IMR-90 (cell line): ENCODE measurements at places on chromosomes 7 and 10.

DNA sequence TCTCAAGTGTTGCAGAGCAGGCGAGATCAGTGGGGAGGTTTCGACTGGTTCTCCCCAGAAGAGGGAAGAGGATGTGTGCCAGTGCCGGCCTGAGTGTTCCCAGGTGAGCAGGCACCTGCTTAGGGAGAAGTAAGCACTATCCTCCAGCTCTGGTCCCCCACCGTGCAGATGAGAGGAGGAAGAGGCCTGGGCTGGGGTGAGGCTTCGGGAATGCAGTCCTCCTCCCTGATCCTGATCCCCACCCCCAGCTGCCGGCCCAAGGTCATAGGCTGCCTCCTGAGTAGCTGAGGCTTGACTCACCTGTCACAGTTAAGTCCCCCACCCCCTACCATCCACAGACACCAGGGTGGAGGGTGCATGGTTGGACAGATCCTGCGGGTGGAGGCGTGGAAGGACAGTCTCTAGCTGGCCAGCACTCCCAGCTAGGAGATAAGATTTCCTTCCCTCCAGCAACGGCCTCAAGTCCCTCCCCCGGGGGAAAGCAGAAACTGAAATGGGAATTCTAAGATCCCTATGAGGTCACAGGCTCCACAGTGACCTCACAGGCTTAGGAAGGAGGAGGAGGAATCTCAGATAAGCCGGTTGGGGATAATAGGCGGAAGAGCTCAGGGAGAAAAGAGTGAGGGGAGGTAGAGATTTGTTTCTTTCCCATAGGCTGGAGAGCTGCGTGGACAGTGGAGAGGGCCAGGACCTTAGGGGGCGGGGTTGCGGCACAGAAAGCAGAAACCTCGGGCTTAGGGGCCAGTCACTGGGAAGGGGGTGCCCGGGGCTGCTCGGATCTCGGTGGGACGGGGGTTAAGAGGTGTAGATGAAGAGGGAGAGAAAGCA is 1.0 kb downstream of the LRCH4 start:
- DNase-seq = peak; percentile 89

GRCh38 chr10:132457328-132458070 is 60.5 kb downstream of the PWWP2B start:
- DNase-seq = no peak

- peak; percentile 64 for DNase-seq
Observed at GRCh38 chr7:84216472-84216871, 21.9 kb upstream of the SEMA3A start.

DNA sequence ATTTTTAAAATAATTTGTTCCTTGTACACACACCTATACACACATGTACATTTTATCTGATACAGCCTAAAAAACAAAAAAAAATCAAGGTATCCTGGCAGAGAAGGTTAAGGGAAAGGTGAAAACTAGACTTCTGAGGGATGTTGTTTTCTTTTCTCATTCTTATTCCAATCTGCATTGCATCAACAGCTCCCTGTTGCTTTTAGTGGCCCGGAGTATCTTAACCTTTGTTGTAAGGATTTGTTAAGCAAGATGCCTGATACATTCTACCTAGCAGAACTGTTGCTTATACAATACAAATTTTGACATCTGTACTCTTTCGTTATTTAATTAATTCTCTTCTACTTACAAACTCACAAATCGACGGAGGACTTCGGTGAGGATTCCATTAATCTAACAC is 167.4 kb downstream of the GNAI1 start:
- no peak for DNase-seq

DNA sequence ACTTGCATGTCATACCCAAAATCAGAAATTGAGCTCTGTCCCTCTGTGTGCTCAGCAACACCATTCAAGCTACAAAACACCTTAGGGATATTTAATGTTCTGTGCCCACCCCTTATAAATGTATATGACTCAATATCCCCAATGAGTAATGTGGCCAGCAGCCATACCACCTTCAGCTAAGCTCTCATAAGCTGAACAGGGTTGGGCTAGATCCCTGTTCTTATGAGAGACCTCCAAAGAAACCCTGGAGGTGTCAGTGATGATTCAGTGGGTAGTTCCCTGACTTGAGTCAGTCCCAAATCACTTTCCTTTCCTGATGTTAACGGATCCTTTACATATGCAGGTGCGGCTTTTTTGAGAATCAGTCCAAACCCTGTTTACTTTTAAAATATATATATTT is 253.8 kb downstream of the CREB5 start:
- DNase-seq = peak; percentile 69

DNA sequence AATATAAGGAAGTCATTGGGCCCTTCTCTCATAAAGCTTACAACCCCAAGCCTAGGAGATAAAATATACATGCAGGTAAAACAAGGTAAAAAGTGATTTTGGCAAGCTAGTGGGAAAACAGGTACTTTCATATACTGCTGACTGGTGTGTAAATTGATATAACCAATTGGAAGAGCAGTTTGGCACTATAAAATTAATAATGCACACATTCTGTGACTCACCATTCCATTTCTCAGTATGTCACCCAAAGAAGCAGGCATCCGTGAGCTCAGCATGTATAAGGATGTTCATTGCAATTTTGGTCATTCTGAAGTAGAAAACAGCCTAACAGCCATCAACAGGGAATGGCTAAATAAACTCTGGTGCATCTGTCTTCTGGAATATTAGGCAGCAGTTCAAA is 2.9 kb downstream of the MACROH2A2 start:
- peak; percentile 54 for DNase-seq

GRCh38 chr10:62818426-62819011 is 2.4 kb upstream of the EGR2 start:
- no peak for DNase-seq

GRCh38 chr7:43496596-43496995 is 86.3 kb upstream of the STK17A start:
- DNase-seq = no peak

DNA sequence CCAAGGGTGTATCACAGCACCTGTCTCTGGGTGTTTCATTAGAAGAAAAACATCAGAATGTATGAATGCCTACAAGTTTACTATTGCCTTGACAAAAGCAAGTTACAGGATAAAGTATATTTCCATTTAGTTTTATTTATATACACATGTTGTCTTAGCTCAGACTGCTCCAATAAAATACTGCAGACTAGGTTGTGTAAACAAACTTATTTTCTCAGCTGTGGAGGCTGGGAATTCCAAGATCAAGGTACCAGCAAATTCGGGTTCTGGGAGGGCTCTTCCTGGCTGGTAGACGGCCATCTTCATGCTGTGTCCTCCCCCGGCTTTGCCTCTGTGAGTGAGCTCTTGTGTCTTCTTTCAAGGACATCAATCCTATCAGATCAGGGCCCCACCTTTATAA is 77.1 kb upstream of the UNC5B start:
- DNase-seq = no peak

GRCh38 chr7:150986099-150986512 is 4.7 kb upstream of the NOS3 start:
- peak; percentile 48 for DNase-seq

DNA sequence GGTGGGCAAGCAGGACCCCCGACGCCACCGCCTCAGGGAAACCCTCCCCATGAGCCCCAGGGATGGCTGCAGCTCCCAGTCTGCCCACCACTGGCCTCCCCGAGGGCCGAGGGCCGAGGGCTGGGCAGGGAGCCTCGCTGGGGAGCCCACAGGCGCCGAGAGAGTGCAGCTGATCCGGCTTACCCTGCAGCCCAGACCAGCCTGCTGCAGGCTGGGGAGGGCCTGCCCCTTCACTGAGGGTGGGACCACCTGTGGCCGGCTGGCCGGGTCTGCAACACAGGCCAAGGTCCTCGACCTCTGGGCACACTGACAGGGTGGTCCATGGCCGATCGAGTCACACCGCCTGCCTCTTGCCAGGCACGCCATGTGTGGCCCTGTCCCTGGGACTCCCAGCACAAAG is 27.3 kb upstream of the ADGRA1 start:
- DNase-seq = no peak

GRCh38 chr10:34815185-34816084 is at the start of gene PARD3:
Gene PARD3 (minus strand): TSS chr10:34815296. CDS start chr10:34814995, 301 bp downstream.
- peak; percentile 51 for DNase-seq

GRCh38 chr7:55155351-55156117 is 136.7 kb downstream of the EGFR start:
- no peak for DNase-seq

DNA sequence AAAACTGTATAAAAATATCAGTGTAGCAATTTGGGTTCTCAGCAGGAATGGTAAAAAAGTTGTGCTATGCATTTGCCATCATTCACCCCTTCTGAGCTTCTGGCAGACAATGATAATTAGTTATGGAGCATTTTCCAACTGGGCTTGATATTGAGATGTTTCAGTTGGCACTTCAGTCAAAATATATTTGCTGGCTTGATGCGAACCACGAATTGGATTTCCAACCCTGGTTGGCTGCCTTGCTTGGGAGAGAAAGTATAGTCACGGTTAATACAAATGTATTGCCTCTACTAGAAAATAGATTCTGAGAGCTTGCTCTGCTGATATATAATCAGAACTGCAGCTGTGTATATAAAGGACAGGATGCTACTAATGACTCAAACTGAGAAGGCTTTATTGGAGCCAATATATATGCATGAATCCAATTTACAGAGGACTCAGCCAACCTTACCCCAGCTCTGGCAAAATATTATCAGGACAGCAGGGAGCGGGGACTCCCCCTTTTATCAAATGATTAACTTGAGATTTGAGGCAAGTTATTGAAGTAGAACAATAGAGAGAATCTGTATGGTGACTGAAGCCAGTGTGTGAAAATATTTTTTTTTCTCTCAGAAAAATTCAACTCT is 219.8 kb upstream of the SMIM30 start:
- no peak for DNase-seq

DNA sequence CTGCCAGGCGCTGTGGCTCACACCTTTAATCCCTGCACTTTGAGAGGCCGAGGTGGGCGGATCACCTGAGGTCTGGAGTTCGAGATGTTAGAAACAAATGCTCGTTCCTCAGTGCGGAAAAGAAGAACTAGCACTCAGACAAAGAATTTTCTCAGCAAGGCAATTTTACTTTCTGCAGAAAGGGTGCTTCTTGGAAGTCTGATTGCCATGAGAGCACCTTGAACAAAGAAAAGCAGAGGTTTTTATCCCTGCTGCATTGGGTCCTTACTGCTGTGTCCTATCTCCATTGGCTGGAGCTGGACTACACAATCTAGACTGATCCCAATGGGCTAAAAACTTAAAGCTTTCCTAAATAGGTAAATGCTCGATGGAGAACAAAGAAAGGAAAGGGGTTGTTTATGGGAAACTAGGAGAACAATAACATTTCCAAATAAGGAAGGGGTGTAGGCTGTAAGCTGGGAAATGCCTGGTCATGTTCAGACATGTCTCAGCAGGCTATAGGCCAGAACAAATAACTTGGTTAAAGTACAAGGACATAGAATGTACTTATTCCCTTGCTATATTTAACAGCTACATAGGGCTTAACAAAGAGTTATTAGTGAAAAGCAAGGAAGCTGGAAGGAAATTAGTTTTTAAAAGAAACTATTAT is 26.1 kb upstream of the ACTR3B start:
- no peak for DNase-seq

- peak; percentile 44 for DNase-seq
Observed at GRCh38 chr10:92756201-92757065, 66.7 kb downstream of the HHEX start.

- DNase-seq = no peak
Observed at GRCh38 chr7:128919881-128920799, 9.6 kb upstream of the KCP start.

GRCh38 chr7:6260291-6261187 is 11.9 kb downstream of the CYTH3 start:
- no peak for DNase-seq

DNA sequence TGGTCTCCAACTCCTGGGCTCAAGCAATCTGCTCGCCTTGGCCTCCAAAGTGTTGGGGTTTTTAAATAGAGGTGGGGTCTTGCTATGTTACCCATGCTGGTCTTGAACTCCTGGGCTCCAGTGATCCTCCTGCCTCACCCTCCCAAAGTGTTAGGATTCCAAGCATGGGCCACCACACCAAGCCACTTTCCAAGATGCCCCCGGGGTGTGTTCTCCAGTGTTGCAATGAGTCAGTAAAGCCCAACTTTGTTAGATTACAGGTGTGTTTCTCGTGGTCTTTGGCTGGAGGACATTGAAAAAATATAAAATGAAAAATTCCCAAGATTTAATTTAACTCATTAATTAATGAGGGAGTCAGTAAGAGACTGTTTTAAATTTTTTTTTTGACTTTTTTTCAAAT is 29.2 kb downstream of the TACR2 start:
- DNase-seq = no peak

GRCh38 chr10:8456386-8456785 is 401.9 kb downstream of the GATA3 start:
- DNase-seq = no peak

GRCh38 chr10:116961406-116962251 is 43.4 kb downstream of the SHTN1 start:
- no peak for DNase-seq

DNA sequence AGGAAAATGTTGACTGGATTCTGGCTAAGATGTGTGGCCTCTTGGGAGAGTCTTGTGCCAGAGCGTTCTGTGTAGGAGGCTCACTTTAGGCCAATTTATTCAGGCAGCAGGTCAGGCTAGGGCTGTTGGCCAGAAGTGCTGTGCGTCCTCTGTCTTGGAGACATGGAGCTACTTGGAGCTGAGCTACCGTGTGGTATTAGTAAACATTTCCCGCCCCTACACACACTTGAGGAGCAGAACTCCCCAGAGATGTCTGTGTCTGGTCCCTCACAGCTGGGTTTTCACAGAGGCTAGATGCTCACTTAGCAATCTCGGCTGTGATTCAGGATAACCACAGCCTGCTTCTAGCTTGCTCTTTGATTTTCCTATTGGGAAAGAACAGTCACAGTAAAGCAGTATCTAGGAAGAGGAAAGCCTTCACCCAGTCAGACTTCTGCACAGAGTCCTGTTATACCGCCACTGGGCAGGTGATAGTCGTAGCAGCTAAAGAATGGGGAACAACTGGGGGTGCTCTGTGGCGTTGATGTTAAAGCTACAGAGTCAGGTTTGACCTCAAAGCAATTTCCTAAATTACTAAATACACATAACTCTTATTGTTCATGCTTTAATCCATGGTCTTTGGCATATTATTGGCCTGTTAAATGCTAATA is 86.7 kb downstream of the MDFIC start:
- peak; percentile 79 for DNase-seq

DNA sequence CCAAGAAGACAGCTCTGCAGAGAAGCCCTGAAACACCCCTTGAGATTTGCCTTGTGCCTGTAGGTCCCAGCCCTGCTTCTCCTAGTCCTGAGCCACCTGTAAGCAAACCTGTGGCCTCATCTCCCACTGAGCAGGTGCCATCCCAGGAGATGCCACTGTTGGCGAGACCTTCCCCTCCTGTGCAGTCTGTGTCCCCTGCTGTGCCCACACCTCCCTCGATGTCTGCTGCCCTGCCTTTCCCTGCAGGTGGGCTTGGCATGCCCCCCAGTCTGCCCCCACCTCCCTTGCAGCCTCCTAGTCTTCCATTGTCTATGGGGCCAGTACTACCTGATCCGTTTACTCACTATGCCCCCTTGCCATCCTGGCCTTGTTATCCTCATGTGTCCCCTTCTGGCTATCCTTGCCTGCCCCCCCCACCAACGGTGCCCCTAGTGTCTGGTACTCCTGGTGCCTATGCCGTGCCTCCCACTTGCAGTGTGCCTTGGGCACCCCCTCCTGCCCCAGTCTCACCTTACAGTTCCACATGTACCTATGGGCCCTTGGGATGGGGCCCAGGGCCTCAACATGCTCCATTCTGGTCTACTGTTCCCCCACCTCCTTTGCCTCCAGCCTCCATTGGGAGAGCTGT is 8.2 kb downstream of the PPRC1 start:
- no peak for DNase-seq
